ENCODE measurements at places on chromosomes 3 and 15.
A peak's percentile ranks its signal among the peaks of the same experiment; 100 is the strongest.

DNA sequence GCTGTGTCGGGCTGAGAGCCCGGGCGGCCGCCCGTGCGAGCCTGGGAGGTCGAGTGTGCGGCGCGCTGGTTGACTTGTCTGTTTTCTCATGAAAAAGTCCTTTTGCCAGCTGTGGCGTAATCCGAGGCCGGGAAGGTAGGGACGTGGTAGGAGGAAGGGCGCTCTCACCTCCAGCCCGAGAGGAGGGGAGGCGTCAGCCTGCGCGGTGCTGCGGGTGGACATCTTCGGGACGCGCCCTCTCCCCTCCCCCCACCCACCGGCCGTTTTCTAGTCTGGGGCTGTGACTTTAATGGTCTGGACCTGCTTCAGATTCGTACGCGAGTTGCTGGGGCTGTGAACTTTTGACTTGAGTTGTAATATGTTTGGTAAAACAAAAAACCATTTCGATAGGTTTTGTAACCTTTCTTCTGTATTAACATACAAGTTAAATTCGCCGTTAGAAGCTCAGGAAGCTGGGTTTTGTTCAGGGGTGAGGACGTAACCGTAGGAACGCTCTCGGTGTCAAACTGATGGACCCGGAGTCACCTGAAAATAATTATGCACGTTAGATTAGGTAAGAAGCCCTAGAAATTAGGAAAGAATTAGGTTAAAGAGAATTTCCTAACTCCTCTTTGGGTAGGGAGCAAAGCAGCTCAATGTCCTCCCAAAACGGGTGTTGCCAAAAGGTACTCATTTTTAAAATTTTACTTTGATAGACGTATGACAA, 762 bp downstream of the NCK1 start:
- DNase-seq: peak; percentile 6

- DNase-seq: no peak
These were observed 128.9 kb upstream of the PHLDB2 start for GRCh38 chr3:111730143-111730542.

DNA sequence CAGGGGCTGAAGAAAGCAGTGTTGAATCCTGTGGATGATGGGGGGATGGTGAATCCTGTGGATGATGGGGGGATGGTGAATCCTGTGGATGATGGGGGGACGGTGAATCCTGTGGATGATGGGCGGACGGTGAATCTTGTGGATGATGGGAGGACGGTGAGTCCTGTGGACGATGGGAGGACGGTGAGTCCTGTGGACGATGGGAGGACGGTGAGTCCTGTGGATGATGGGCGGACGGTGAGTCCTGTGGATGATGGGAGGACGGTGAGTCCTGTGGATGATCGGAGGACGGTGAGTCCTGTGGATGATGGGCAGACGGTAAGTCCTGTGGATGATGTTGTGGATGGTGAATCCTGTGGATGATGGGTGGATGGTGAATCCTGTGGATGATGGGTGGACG, 170.7 kb downstream of the SV2B start:
- no peak for DNase-seq

GRCh38 chr15:39631357-39631756, 50.5 kb downstream of the THBS1 start:
- DNase-seq: no peak

GRCh38 chr3:47225310-47225906, 57.2 kb downstream of the KIF9 start:
- no peak for DNase-seq

GRCh38 chr15:91624353-91624968, 229.0 kb upstream of the SLCO3A1 start:
- DNase-seq: no peak

- no peak for DNase-seq
These were observed 421 bp downstream of the BMF start for GRCh38 chr15:40108061-40108854.

DNA sequence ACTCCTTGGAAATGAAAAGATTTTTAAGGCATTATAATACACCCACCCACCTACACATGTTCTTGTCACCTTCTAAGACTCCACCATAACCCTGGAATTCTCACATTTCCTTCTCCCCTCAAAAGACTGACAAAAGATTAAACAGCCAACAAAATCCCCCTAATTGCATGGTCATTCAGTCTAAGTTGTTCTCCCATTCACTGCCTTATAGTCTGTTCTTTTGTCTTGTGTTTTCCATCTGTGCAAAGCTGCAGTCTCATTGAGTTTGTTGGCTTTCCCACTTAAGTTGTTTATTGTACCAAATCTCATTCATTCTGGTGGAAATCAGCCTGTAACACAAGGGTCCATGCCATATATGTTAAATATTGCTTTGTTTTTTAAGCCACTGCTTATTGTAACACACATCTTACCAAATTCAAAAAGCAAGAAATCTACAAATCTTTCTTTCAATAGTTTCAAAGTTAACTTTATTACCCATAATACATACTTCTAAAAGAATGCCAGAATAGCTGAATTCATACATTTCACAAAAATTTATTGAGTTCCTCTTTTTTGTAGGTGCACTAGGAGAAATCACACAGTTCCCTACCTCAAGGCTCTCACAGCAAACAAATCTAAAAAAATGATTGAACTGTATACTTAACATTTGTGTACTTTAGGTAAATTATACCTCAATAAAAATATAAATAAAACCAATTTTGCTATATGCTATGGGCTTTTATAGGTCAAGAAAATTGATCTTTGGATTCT, 2.4 kb upstream of the RCN2 start:
- DNase-seq: no peak

GRCh38 chr3:53092942-53093341, 37.3 kb downstream of the RFT1 start:
- no peak for DNase-seq

DNA sequence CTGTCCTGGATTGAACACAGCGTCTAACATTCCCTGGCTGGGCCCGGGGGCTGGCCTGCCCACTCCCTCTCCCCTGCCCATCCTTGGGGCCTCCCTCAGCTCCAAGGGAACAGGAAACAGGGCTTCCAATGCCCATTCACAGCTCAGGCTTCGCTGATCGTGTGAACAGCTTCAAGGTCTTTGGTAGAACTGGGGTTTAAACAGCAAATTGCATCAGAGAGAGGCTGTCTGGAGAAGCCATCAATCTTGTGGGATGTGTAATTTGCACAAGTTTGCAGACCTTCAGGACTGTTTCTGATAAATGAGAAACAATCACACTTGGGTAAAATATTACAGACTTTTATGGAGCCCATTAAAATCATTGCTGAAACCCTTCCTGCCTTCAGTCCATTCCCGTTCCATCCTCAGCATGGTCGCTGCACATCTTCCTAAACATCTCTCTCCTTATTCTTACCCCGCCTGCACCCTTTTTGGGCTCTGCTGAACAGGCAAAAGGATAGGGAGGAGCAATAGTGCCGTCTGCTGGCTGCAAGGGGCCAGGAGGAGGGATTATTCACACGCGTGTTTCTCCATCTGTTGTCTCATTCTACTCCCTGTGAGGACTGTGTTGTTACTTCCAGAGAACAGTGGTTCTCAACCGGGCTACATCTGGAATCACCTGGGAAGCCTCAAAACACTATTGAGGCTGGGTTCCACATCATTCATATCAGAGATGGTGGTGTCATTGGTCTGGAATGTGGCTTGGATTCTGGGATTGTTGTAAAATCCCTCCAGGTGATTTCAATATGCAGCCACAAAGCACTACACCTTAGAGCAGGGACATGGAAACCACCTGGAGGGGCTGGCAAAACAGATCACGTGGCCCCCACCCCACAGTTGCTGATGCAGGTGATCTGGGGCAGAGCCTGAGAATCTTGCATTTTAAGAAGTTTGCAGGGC, 116.3 kb downstream of the CLSTN2 start:
- DNase-seq: no peak

GRCh38 chr15:56821721-56822425, 88.6 kb upstream of the ZNF280D start:
- DNase-seq: no peak

DNA sequence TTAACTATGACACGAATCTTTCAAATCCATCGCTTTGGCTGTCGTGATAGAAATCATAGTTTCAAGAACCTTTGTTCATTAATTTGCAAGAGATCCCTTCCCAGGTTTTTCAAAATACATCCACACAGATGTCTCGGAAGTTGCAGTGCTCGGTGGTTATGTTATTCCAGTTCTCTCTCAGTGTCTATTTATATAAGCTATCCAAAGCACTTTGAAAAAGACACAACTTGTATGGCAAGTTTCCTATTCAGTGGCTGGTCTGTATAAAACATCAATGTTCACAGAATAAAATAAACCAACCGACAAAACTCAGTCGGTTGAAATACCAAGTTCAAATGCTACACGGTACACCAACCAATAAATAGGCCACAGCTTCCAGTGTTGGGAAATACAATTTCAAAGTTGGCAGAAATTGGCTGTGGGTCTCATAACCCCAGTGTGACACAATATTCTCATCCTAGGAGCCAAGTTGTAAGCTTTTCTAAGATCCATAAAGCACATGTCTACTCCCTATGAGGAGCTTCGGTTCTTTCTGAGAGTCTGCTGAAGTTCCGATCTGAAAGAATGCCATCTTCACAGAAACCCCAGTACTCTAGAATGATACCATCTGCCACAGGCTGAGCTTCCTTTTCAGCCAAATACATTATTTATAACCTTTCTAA, 23.7 kb downstream of the SATB1 start:
- no peak for DNase-seq

- no peak for DNase-seq
These were observed 122.6 kb upstream of the SMAD3 start for GRCh38 chr15:66942649-66943390.

DNA sequence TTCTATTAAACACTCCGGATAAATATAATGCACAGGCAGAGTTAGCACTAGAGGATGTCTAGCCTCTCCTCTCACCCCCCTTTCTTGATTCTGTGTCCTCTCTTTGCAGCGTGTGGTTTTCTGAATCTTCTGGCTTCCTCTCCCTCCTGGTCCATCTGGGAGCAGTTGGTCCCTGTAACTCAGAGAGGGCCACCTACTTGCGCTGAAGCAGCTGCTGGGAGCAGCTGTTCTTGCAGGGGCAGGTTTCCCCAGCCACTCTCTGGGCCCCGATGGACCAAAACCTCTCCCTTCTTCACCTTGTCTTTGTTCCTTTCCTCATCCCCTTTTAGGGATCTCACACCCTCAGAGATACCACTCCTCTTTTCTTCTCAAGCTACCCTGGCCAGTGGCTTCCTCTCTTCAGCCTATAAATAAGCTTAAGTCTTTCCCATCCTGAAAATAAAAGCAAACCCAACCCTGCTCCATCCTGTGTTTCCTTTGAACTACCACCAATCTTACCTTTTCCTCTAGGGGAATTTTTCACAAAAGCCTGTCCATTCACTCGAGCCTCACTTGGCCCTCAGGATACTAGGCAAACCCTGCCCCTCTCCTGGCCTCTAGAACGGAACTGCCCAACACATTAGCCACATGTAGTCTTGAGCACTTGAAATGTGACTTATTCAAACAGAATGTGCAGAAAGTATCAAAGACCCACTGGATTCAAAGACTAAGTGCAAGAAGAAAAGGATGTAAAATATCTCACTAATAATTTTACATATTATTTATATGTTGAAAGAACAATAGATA, 59.7 kb downstream of the STARD5 start:
- DNase-seq: no peak

GRCh38 chr15:28003302-28004037, 95.6 kb downstream of the OCA2 start:
- no peak for DNase-seq

DNA sequence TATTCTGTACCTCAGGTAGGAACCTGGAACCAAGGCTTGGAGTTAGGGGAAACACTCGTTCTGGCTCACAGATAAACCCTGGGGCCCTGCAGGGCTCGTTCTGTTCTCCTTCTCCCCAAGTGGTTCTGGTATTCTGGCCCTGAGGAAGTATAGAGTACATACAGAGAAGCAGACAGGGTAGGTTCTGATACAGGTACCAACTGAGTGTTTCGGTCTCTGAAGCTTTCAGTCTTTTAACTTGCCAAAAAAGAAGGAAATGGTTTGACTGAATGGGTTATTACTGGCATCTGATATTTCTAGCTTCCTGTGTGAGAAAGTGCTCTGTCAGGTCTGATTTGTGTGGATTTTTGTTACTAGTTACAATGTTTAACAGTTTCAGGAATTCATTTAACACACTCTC, 67.3 kb downstream of the UBE2E2 start:
- no peak for DNase-seq

GRCh38 chr3:66452303-66453011, 48.4 kb downstream of the LRIG1 start:
- DNase-seq: no peak

GRCh38 chr3:5634411-5634810, 446.9 kb downstream of the EDEM1 start:
- DNase-seq: no peak

DNA sequence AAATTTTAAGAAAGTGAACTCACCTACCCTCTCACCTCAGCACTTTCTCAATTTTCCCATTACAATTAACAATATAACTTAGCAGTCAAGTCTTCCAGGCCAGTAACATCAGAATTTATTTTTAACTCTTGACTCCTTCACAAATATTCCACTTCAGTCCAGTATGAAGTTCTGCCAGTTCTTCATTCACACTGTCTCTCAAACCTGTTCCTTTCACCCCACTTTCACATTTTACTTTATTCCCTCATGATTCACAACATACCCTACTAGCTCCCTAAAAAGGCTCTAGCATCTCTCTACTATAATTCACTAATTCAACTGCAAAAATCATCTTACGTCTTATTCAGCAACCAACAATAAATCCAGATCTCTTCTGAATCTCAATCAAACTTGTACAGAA, 3.8 kb downstream of the GSK3B start:
- no peak for DNase-seq

- no peak for DNase-seq
These were observed 8.8 kb downstream of the PRICKLE2 start for GRCh38 chr3:64216274-64217147.

DNA sequence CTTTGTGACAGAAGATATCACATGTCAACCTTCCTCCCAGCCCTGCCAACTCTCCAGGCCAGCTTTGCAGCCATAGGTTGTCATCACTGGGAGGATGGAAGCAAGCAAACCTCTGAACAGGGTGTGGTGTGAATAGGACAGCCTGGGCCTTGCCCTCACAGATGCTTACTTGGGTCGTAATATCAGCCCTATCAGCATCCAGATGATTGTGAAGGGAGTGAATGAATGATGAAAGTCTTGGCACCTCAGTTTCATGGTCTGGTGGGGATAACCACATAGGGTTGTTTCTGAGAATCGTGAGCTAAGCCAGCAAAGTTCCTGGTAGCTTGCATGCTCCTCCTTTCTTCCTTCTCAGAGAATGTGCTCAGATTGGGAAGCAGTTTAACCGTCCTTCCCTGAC, 55.1 kb upstream of the POLR2M start:
- no peak for DNase-seq

DNA sequence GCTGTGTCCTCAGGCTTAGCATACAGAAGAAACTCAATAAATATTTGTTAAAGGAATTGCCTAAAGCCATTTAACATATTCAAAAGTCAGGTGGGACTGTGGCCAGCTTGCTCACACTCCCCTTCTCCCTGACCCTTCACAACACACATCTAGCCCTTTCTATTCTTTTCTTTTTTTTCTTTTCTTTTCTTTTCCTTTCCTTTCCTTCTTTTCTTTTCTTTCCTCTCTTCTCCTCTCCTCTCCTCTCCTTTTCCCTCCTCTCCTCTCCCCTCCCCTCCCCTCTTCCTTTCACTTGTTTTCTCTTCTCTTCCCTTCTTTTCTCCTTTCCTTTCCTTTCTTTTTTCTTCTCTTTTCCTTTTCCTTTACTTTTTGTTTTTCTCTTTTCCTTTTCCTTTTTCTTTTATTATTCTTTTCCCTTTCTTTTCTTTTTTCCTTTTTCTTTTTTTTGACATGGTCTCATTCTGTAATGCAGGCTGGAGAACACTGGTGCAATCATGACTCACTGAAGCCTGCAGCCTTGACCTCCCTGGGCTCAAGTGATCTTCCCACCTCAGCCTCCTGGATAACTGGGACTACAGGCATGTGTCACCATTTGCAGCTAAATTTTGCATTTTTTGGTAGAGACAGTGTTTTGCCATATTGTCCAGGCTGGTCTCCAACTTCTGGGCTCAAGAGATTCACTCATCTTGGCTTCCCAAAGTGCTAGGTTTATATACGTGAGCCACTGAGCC, 377.8 kb downstream of the GRM7 start:
- DNase-seq: no peak
